ENCODE measurements at places on chromosomes 5 and 9.

DNA sequence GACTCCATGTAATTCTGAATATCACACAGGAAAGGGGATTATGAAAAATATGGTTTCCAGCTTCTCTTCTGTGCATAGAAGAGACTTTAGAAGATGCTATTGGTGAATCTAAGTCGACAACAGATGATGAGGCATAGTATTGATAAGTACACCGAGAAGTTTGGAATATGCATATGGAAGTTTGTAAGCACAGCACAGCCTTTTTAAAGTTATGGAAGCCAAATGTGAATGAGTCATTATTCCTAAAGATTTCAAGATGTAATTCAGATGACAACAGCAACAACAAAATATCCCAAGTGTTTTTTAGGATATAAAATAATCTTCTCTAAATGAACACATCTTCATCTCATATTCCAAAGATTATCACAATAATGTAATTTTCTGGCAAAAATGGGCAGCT, 1723.3 kb downstream of the EFNA5 start:
- no peak for DNase-seq

GRCh38 chr5:6732634-6733410, 19.6 kb downstream of the TENT4A start:
- peak; percentile 88 for DNase-seq

- DNase-seq, result no peak
These were observed 177.5 kb downstream of the C5orf15 start for GRCh38 chr5:133790898-133791297.

DNA sequence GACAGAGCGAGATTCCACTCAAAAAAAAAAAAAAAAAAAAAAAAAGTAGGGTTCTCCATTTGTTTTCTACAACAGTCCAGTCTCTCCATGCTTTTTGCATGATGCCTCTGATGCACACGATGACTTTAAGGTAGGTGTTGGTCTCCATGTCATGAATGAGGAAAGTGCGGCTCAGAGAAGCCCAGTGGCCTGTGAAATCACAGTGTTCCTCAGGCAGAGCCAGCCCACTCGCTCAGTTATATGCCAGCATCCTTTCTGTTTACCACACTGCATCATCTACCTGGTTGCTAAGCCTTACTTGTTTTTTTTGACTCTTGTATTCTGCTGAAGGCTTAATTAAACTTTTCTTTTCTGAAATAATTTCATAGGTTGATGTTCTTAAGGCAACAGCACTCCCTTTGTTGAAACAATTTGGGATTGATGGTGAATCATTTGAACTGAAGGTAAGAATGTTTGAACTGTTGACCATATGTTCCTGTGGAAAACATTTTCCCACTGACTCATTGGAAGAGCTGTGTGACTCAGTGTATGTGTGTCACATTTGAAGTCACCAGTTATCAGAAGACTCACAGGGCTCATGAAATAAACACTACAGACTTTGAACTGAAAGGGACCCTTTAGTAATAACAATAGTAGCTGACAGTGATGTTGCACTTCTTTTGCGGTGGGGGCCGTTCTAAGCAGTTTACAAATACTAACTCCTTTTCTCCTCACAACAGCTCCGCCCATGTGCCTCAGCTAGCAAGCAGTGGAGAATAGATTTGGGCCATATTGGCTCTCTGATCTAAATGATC, 40.2 kb downstream of the RCL1 start:
- DNase-seq, result peak; percentile 98

GRCh38 chr5:25701936-25702335, 1057.2 kb upstream of the CDH10 start:
- no peak for DNase-seq

- no peak for DNase-seq
These were observed 284.3 kb downstream of the TLE1 start for GRCh38 chr9:81404931-81405598.

- DNase-seq, result no peak
These were observed 43.8 kb upstream of the FCN1 start for GRCh38 chr9:134961331-134962064.

- peak; percentile 91 for DNase-seq
These were observed 54.1 kb upstream of the CDKN2AIPNL start for GRCh38 chr5:134465816-134466240.

DNA sequence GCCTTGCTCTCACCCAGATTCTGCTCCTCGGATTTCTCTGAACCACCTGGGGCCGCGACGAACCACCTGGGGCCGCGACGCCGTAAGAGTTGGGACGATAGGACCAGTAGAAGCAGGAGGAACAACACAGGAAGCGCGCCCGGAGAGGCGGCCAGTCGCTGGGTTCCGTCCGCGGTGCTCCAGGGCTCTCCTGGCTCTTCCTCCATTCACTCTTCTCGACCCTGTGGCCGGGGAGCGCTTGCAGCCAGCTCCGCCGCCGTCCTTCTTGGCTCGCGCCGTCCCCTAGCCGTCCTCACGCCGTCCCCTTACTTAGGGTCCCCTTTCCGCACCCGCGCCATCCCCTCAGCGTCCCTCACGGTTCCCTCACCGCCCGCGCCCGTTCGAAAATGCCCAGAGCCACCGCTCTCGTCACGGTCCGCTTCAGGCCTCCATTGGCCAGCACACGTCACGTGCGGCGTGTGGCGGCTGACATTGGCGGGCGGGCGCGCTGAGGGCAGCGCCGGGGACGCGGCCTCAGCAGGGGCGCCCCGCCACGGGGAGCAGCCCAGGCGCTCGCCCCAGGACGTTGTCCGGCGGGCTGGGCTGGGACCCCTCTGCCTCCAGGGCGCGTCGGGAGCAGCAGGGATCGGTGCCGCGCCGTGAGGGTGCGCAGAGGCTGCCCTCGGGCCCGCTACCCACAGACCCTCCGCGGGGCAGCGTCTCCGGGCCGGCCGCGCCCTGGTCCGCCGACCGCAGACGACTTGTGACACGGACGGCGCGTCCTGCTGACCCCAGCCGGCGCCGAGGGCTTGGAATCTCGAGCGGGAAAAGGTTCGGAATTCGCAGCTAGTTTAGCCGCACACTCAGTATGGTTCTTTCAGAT, 53.7 kb upstream of the PTPDC1 start:
- DNase-seq, result peak; percentile 87

GRCh38 chr9:4147476-4148230, 152.2 kb downstream of the GLIS3 start:
- DNase-seq, result no peak

DNA sequence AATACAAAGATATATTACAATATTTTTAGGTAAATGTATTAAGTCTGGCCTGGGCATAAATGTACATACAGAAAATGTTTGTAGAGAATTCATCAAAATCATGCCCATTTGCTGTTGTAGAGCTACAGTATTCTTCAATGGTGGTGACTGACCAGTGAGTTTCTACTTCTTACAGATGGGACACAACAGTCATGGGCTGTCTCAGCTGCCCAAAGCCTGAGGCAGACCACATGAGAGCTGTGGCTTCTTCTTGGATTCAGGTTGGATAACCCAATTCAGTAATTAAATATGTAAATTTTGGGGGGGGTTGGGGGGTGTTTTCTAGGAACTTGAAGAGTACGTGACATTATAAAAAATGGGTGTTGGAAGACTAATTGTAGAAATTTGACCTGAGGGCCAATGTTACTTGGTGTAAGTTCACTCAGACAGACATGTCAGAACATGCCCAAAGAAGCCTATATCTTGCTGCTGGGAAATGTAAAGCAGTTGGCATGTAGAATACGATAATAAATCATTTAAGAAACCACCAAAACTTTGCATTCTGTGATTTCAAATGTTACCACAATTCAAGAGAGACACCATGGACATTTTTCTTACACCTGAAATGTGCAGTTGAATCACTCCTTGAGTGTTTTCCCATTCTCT, 17.9 kb downstream of the STARD4 start:
- peak; percentile 16 for DNase-seq

GRCh38 chr5:135133698-135134515, 99.9 kb upstream of the PITX1 start:
- no peak for DNase-seq

GRCh38 chr5:161925960-161926359, 78.0 kb downstream of the GABRA1 start:
- no peak for DNase-seq

DNA sequence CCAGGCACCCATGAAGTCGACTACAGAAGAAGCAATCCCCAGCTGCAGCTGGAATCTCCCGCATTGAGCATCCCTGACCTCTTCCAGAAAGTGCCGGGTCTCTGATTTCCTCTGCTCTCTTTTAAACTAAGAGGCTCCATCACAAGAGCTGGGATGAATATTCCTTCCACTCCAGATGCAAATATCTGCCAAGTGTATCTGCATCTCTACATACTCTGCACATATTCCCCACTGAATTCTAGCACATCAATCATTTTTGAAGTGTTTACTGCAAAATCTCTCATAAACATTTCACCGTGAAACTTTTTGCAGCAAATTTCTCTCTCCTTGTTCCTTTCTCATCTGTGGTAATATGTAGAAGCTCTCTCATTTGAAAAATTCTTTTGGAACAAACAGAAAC, 161.5 kb downstream of the GABRB2 start:
- no peak for DNase-seq

GRCh38 chr5:67401172-67401571, 204.6 kb upstream of the CD180 start:
- DNase-seq, result no peak

- peak; percentile 91 for DNase-seq
These were observed at the start of gene ABCA1 for GRCh38 chr9:104927912-104928740. Gene ABCA1 (minus strand): TSS chr9:104928155. CDS start chr9:104903679, 24,476 bp downstream.

DNA sequence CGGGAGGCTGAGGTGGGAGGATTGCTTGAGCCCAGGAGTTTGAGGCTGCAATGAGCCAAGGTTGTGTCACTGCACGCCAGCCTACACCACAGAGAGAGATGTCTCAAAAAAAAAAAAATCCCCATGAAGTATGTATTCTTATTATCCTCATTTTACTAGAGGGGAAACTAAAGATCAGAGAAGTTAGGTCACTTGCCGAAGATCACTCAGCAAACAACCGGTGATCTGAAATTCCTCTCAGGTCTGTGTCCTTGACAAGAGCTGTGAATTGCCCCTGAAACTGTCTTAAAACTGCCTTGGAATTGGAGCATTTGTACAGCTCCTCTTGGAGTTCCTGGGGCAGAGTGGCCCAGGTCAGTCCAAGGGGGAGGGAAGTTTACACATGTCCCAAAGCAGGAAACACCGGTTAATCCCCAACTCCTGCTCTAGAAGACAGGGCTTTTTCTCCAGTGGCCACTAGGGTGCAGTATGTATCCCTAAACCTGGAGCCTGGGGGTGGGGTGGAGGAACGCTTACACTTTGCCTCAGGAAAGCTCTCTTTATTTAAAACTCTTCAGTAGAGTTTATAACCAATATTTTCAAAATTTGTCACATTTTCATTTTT, 27.6 kb downstream of the AQP7 start:
- DNase-seq, result peak; percentile 79

DNA sequence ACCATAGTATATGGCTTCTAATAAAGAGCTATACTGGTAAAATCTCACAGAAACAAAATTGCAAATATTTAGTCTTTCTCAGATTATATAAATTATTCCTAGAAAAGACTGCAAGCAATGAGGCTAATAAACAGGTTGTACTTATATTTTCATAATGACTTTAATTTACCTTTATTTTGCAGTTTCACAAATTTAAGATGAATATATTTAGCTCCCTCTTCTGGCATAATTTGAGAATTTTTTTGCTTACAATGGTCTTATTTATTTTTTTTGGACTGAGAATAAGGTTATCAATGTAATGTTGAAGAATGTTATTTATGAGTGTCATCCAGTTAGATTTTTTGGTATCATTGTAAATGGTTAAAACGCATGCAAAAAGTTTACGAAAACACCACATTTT, 56.7 kb downstream of the PIK3R1 start:
- DNase-seq, result peak; percentile 29

- DNase-seq, result no peak
These were observed 58.7 kb downstream of the ZNF354C start for GRCh38 chr5:179118756-179119414.

- DNase-seq, result no peak
These were observed 1.7 kb downstream of the TPM2 start for GRCh38 chr9:35687972-35688557.

GRCh38 chr9:89740722-89741121, 135.9 kb downstream of the GADD45G start:
- no peak for DNase-seq

GRCh38 chr5:170591054-170591453, 87.2 kb downstream of the KCNIP1 start:
- DNase-seq, result no peak

GRCh38 chr9:122939601-122940000, 1.2 kb upstream of the RABGAP1 start:
- DNase-seq, result no peak

DNA sequence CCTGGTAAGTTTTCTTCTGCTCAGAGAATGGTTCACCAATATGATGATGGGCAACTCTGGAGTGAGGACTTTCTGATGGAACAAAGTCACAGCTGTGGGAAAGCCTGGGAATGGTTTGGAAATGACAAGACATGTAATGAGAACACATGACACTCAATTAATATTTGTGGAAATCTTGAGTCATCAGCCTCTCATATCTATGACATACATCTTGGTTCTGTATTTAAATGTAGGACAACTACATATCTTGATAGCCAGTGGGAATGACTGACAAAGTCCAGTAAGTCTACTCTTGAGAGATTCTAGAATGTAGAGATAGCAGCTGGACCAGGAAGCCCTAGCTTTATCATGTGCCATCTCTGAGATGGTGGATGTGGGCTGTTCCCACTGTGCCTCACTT, 85.5 kb downstream of the PALM2AKAP2 start:
- DNase-seq, result peak; percentile 54

GRCh38 chr9:16039218-16039987, 486.6 kb downstream of the CCDC171 start:
- no peak for DNase-seq

DNA sequence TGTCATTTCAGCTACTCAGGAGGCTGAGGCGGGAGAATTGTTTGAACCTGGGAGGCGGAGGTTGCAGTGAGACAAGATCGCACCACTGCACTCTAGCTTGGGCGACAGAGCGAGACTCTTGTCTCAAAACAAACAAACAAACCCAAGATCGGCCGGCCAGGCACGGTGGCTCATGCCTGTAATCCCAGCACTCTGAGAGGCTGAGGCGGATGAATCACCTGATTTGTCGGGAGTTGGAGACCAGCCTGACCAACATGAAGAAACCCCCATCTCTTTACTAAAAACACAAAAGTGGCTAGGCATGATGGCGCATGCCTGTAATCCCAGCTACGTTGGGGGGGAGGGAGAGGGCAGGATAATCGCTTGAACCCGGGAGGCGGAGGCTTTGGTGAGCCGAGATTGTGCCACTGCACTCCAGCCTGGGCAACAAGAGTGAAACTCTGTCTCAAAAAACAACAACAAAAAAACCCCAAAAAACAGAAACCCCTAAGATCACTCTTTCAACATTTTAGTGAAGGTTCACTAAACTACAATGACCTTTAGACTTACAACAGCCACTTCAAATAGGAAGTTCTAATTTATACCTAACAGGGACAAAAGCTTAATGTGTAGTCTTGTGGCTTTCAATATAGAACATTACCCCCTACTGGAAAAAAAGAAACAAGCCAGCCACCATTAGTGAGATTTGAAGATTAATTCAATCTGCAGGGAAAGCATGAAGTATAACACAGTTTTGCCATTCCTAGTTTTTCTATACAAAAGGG, 7.0 kb downstream of the HSPA9 start:
- peak; percentile 13 for DNase-seq

GRCh38 chr5:87770601-87771121, 357.9 kb upstream of the CCNH start:
- DNase-seq, result no peak
